Activated CD4-positive, alpha-beta T cell treated with anti-CD3 and anti-CD28 coated beads for 24 hours (primary cell): ENCODE measurements at places on chromosomes 16 and 17.

- no peak for DNase-seq
Observed at GRCh38 chr17:609232-609810, 105.3 kb downstream of the VPS53 start.

DNA sequence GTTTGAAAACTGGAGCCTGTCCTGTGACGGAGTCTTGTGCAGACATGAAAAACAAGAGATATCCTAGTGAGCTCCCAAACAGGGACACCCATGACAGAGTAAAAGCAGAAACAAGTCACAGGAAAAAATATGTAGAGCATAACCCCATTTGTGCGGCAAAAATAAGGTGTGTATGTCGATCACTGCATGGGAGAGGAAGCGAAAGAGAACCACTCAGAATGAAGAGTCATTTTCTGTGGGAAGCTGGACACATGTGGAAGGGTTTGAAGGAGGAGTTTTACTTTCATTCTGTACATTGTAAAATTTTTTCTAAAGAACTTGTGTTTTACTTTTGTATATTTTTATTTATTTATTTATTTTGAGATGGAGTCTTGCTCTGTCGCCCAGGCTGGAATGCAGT lies 72.1 kb downstream of the JPH3 start:
- no peak for DNase-seq

DNA sequence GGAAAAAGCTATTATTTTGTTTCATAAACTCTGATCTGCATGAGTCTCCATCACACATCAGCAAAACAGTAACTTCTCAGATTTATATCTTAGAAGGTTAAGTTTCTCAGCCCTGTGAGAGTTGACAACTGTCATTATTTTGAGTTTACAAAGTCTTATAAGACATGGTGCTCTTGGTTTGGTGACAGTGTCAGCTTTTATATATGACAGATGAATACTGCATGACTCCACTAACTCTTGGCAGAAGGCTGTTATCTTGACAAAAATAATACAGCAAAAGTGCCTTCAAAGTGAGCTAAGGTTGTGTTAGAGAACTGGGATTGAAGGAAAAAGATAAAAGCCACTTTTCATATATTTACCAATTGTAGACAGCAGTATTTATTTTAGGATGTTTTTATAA lies 528.4 kb upstream of the SOX9 start:
- DNase-seq, result no peak

DNA sequence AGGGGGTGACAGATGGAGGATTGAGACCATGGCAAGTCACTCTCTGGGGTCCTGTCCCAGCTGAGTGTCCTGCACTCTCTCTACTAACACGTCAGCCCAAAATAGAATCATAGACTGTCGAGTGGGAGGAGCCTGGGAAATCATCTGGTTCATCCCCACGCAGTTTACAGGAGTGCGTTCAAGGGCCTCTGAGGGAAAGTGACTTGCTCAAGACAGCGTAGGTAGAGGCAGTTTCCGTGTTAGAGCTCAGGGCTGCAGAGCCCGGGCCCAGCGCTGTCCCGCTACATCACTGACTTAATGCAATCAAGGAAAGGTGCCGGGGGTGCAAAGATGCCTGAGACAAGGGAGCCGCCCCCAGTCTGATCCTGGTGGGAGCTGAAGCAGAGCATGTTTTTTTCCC lies 10.3 kb downstream of the GSG1L2 start:
- no peak for DNase-seq

DNA sequence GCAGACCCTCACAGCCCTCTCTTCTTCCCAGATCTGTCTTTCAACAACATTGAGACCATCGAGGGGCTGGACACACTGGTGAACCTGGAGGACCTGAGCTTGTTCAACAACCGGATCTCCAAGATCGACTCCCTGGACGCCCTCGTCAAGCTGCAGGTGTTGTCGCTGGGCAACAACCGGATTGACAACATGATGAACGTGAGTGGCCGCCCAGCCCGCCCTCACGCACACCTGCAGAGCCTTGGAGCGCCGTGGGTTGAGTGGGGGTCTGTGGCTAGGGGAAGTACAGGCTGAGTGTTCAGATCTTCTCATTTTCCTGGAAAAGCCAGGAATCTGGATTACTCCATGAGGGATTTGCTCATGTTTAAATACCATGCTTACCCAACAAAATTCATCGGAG lies 15.2 kb downstream of the DRC3 start:
- no peak for DNase-seq

DNA sequence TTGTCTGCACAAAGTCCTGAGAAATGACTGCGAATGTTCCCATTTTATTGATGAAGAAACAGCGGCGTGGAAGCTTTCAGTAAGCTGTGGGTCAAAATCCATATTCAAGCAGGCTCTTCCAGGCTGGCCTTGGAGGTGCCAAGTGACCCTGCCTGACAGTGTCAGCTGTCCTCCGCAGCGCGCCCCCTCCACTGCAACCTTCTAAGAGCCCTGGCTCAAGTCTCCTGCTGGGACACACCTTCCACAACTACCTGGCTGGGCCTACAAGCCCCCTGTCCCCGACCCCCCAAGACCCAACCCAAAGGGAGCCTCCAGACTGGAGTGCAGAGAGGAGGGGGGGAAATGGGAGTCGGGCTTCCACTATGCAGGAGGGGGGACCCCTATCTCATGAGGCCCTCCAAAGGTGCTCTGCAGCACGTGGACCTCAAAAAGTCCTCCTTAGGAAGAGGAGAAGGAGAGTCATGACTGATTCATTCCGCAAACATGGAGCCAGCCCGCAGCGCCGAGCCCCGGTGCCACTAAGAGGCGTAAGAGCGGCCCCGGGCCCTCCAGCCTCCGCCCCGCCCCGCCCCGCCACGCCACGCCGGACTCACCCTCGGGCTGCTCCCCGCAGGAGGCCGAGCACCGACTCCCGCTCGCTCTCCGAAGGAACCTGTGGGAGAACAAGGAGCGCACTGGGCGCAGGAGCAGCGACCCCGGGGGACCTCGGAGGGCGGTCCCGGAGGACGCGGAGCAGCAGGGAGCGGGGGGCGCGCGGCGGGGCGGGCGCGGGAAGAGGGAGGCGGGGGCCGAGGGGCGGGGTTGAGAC lies 574 bp downstream of the MPP3 start:
- peak; percentile 15 for DNase-seq

GRCh38 chr17:67421869-67422273 lies 44.8 kb downstream of the PITPNC1 start:
- DNase-seq, result peak; percentile 51

DNA sequence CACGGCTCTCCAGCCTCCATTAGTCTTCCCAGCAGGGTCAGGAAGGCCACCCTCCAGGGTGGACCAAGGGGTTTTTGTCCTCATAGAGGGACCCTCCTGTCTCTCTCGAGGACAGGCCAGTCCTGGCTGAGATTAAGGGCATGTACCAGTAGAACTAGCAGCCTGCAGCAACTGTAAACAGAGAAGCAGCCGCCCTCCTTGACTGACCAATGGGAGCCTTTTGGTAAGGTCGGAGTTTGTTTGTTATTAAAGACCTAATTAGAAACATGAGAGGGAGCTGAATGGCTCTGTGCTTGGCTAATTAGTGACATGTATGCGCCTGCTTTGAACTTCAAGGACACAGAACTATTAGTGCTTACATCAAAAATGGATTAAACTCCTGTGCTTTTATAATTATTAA lies 80.0 kb downstream of the CCDC182 start:
- DNase-seq, result no peak

- DNase-seq, result no peak
Observed at GRCh38 chr16:47467501-47467900, 6.4 kb downstream of the PHKB start.

DNA sequence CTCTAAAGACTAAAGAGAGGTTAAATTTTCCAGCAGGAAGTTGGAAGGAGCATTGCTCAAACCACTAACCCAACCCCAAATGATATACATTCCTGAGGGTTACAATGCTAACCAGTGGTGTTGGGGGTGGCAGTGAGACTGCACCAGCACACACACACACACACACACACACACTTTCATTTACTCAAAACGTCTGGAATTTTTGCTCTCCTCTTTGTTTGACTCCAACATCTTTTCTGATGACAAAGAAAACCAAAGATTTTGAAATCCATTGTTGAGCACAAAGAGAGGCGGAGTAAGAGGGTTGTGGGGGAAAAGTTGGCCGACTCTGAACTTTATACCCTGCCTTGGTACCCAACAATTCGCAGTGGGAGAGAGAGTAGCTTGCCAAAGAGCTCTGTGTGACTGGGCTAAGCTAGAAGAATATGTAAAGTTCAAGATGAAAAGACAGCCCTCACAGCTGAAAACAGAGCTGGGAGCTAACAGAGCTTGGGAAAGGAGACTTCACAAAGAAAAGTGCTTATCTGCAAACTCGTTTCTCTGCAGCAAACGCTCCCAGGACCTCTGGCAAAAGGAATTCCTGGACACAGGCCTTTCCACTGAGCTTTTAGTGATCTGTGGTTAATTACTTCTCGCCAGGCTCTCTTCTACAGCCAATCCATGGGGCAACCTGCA lies 426.0 kb upstream of the CDH11 start:
- DNase-seq, result no peak

- no peak for DNase-seq
Observed at GRCh38 chr16:71425746-71426068, 16.1 kb downstream of the TLE7 start.

GRCh38 chr17:2580151-2580550 lies 13.3 kb upstream of the PAFAH1B1 start:
- no peak for DNase-seq

DNA sequence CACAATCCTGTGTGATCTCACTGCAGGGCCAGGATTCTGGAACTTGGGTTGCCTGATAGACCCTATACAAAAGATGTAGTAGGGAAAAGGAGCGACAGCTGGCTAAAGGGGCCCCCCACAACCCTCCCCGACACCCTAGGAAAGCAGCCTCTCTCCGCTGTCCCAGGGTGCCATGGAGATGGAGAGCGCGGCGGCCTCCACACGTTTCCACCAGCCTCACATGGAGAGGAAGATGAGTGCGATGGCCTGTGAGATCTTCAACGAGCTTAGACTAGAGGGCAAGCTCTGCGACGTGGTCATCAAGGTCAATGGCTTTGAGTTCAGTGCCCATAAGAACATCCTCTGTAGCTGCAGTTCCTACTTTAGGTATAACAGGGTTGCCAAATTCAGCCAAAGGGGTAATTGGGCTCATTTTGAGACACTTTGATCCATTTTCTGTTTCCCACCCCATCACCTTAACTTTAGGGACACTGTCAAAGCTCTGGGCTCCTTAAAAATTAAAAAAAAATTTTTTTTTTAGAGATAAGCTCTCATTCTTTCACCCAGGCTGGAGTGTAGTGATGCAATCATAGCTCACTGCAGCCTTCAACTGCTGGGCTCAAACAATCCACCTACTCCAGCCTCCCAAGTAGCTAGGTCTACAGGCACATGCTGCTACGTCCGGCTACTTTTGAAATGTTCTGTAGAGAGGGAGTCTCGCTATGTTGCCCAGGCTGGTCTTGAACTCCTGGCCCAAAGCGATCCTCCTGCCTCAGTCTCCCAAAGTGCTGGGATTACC lies at the start of gene KLHL10:
Gene KLHL10 (plus strand): TSS at position 65 of the 778 bp plus-strand sequence. CDS start 108 bp downstream, at position 173.
- no peak for DNase-seq

GRCh38 chr17:65918916-65919315 lies 273.0 kb downstream of the CEP112 start:
- DNase-seq, result no peak

DNA sequence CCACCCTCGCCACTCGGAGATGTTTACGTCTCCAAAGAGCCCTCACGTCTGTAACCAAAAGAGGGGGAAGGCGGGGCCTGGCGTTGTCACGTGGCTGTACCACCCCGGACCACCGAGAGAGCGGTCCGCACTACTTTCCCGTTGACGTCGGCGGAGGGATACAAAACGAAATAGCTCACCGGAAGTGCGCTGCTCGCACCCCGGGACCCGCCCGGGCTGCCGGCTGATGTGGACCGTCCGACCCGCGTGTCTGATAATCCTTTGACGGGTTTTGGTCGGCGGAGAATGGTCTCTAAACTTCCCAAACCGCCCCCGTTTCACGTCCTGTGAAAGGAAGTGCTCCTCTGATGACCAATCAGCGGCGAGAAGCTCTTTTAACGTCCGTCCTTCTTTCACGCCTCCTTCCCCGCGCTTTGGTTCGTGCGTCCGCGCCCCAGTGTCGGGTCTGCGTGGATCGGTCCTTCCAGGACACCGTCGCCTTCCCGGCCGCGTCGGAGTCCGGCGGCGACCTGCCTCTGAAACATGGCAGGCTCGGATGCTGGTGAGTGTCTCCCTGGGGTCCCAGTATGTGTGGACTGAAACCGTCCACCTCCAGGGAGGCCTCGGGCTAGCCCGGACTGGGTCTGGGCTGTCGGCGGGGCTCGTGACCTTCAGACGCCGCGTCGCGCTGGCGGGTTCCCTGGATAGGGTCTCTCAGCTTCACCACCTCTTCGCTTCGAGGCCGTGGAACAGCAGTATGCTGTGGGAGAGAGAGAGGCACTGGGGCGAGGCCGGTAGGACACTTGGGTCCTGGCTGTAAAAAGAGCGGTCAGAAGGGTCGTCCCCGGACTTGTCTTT lies at the start of gene CEP95:
Gene CEP95 (plus strand): TSS at position 402 of the 837 bp plus-strand sequence. CDS start 121 bp downstream, at position 523.
- peak; percentile 94 for DNase-seq

DNA sequence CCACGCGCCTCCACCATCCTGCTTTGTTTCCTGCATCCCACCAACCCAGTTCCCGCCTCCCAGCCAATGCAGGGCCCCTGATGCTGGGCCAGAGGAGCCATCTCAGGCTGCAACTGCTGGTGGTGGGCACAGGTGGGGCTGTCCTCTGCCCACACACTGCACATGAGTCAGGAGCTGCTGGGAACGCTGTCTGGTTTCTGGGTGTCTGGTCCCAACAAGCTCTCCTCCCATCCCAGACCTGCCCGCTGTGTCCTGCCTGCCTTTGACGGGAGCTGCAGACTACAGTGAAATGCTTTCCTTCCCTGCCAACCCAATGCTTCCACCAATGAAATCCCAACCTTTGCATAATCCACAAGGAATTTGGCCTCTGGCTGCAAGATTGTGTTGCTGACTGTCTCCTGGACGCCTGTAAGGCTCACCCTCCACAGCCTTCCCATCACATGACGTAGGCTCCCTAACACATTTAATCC lies 98.9 kb downstream of the N4BP1 start:
- DNase-seq, result no peak

- DNase-seq, result no peak
Observed at GRCh38 chr17:50149417-50150353, 792 bp downstream of the PPP1R9B start.

- no peak for DNase-seq
Observed at GRCh38 chr17:49469831-49470810, 25.0 kb upstream of the NGFR start.

DNA sequence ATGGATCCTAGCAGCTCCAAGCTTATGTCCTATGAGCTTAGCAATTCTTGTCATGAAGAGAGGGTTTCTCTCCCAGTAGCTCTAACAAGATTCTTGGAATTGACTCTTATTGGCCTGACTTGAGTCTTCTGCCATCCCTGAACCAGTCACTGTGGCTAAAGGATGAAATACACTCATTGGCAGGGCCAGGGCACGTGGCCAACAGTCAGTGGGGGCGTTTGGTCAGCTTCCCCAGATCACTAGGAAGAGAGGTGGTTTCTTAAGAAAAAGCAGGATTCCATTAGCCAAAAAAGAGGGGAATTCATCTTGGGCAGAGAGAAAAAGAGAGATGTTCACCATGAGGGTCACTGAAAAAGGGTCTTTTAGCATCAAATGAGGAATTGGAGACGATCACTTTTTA lies 363.2 kb downstream of the SNX29 start:
- DNase-seq, result no peak
